Small intestine (tissue), 16 donors: ENCODE measurements at places on chromosomes 4 and X.

GRCh38 chr4:7569810-7570783 lies 135.4 kb upstream of the PSAPL1 start:
- DNase-seq: no peak

GRCh38 chr4:38582445-38582844 lies 81.6 kb upstream of the KLF3 start:
- DNase-seq: no peak

DNA sequence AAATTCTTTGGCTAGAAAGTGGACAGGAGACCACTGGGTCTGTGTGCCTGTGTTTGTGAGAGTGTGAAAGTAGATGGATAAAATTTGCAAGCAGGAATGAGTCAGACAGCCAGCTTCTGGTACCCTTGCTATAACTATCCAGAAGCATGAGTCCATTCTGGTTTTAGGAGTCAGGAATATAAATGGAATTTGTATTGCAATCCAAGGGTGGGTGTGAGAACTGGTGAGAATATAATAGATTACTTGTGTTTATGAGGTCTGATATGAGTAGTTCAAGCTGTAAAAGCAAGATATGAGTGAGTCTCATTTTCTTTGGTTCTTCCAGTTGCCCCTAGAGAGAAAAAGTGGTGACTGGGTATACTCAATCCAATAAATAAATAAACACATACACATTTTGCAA lies 212.7 kb upstream of the TAPT1 start:
- DNase-seq: no peak

- peak; percentile 85 for DNase-seq
These were observed 208.9 kb downstream of the NWD2 start for GRCh38 chr4:37453281-37453998.

DNA sequence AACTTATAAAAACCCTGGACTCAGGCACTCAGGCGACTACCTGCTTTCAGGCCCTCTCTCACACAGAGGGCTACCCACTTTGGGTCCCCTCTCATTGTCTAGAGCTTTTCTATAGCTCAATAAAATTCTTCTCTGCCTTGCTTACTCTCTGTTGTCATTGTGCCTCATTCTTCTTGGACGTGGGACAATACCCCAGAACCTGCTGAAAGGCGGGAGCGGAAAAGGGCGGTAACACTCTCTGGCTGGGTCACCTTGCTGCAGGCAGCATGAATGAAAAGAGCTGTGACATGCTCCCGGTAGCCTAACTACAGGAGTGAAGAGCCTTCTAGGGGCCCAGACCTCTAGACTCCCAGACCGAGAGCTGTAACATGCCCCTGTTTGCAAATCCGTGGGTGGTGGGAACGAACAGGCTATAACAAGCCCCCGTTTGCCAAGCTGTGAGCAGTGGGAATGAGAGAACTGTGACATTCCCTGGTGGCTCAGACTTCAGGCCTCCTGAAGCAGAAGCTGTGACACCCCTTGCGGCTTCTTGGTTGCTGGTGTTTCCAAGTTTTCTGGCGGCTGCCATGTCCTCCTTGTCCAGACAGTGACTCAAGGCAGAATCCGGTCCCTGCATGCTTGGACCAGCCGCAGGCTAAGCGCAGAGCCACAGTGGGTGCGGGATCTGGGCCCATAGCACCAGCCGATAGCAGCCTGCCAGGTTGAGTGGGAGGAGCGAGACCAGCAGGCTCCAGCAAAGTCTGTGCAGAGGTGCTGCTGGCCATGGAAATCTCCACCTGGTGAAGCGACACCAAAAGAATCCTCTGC lies 684.6 kb downstream of the ARAP2 start:
- no peak for DNase-seq
